Activated CD4-positive, CD25-positive, alpha-beta regulatory T cell (primary cell): ENCODE measurements at places on chromosomes 5 and 9.

DNA sequence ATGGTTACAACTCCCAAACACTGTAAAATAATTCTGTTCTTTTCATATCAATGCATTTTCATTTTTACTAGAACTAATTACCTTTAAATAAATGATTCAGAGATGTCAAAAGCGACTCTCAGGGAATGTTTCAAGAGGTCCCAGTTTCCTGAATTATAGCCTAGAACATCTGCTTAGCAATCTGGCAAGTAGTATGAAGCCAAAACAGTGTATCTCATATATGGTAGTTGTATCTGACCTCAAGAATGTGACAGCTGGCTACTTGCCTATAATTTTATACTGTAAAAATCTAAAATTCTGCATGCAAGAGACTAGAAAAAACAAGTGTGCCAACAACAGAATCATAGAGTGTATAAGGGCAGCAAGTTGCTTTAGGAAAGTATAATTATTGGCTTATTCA is 187.7 kb upstream of the POU5F2 start:
- DNase-seq, result no peak

- no peak for DNase-seq
Measured at GRCh38 chr9:137556069-137556838, 4.6 kb downstream of the MRPL41 start.

DNA sequence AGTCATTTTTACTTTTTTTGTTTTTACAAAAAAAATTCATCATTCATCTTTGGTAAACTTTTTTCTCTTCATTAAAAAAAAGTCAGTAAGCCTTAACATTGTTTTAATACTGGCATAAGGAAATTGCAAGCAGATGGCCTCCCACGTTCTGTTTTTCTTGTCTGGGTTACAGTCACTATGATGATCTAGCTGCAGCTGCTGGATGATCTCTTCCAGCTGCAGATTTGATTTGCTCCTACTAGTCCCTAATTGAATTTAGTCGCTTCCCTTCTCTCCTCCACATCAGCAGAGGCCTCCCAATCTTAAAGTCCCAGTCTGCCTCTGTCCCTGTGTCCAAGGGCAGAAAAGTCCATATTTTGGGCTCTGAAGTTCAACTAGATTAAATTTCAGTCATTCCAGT is 106.8 kb upstream of the PTGER4 start:
- DNase-seq, result no peak

GRCh38 chr9:107807183-107807582 is 317.6 kb upstream of the KLF4 start:
- no peak for DNase-seq

DNA sequence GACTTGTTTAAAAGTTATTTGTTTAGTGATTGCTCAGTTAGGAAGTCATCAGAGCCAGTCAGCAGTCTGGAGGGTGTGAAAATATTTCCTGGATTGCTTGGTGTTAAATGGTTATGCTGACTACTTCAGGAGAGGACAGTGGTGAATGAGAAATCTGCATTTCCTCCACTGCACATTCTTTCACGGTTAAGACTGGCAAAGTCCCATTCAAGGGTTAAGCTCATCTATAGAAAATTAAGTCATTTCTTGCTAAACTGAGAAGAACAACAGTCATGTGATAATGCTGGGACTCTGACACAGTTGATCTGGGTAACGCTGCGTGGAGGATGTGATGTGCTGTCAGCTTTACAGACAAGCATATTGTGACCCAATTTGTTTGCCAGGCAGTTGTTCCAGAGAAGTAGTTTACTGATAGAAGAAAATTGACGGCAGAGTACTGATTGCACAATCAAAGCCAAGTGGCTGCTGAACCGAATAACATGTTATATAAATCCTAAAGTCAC is 80.4 kb downstream of the GRAMD2B start:
- DNase-seq, result no peak

DNA sequence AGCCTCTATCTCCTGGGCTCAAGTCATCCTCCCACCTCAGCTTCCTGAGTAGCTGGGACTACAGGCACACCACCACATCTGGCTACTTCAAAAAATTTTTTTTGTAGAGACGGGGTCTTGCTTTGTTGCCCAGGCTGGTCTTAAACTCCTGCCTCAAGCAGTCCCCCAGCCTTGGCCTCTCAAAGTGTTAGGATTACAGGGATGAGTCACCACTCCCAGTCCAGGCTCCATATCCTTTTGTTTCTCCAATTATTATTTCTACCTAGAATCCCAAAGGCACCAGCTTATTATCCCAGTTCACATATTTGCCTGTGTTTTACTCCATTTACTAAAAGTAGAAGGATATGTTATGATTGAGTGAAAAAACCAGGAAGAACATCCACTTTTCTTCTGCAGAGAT is 84.9 kb downstream of the TEK start:
- DNase-seq, result no peak

DNA sequence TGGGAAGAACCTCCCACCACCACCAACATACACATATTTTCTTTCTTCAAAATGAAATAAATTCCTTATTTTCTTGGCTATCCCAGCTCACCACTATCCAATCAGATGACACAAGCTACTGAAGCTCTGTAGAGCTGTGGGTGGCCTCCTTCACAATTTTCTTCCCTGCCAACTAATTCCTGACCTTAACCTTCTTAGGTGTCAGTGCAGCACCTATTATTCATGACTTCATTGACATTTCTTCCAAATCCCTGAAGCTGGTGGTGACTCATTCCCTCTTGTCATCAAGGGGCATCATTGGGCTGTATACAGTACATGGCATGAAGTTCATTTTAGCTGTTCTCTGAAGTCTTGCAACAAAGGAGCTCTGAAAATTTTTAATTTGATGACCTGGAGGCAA is 42.0 kb upstream of the ADRA1B start:
- DNase-seq, result no peak

- no peak for DNase-seq
Measured at GRCh38 chr9:36937951-36938350, 96.1 kb downstream of the PAX5 start.

DNA sequence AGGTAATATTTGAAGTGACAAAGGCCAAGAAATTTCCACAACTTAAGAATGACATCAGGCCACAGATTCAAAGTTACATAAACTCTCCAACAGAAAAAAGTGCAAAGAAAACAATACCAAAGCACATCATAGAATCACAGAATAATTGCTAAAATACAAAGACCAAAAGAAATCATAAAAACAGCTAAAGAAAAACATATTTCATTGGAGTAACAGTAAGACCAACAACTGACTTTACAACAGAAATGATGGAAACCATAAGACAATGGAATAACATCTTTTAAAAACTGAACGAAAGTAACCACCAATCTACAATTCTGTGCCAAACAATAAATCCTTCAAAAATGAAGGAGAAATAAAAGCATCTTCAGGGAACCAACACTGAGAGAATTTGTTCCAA is 38.3 kb downstream of the ZDHHC21 start:
- no peak for DNase-seq

DNA sequence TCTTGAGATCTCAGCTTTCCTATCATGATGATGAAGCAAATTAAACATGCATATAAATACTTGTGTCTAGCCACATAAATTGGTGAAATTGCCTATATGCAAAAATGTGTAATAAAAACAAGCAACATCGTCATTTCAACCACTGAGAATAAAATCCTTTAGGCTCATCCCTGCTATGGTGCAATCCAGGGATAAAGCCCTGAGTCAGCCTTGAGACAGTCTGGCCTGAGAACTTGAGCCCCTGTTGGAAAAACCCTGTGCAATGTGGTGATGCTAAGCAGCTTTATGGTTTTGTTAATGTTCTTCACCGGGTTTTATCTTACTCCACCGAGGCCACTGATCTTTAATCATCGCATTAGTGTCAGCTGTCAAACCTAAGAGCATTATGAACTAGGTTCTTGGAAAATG is 170.5 kb downstream of the DCP2 start:
- DNase-seq, result no peak

- no peak for DNase-seq
Measured at GRCh38 chr9:70601000-70601951, 186.8 kb upstream of the KLF9 start.

GRCh38 chr9:6902423-6902822 is 144.7 kb downstream of the KDM4C start:
- DNase-seq, result no peak

DNA sequence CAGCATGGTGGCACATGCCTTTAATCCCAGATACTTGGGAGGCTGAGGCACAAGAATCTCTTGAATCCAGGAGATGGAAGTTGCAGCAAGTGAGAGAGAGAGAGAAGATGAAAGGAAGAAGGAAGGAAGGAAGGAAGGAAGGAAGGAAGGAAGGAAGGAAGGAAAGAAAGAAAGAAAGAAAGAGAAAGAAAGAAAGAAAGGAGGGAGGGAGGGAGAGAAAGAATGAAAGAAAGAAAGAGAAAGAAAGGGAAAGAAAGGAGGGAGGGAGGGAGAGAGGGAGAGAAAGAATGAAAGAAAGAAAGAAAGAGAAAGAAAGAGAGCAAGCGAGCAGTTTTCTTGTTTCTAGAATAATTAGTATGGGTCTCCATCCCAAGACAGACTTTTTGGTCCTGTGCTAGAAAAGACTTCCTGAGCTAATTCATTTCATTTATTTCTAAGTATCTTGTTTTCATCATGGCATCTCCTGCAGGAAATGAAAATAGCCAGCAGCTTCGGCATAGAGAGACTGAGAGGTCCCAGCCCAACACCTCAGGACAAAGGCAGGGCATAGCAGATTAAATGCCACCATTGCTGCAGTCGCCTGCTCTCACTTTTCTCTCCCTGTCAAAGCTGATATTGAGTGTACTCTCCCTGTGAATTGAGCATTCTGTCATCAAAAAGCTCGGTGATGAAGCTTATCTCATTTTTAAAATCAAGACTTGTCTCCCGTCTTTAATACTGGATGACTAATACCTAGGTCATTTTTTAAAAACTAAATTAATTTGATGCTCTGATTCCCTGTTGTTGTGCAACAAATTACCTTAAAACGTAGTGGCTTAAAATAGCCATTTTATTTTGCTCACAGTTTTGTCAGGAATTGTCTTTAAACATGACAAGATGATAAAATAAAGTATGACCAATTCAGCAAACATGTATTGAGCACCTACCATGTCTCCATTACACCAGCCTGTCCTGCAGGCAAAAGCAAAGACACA is 91.8 kb upstream of the ADRA1B start:
- no peak for DNase-seq

DNA sequence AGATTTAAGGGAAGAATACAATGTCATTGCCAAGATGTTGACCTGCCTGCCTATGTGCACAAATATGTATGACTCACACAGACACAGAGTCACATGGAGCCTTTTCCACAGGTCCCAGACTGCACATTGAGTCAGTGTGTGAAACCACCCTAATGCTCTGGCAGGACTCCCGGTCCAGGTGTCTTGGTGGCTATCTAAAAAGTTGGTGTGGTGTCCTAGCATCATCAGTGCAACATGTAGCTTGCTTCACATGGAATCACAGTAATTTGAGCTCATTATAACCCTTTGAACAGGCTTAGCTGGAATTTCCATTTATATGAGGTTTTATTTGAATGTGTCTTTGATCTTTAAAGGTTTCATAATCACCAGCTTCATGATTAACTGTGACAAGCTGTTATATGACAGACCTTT is 10.7 kb downstream of the IFNA5 start:
- DNase-seq, result no peak

- no peak for DNase-seq
Measured at GRCh38 chr9:16396389-16396788, 474.1 kb downstream of the BNC2 start.

DNA sequence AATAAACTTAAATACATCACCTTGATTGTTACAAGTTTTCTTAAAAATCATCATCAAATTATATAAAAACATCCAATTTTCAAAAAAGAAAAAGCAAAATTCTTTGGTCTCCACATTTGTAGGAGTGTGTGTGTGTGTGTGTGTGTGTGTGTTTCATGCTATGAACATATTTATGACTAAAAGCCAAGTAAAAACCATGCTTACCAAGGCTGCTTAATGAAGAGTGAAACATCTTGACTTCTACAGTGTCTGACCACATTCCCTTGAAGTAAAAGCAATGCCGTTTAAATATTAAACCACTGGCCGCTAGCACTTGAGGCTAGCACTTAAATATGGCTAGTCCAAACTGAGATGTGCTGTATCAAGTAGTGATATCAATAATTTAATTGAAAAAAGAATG is 549.1 kb upstream of the CCNG1 start:
- no peak for DNase-seq

DNA sequence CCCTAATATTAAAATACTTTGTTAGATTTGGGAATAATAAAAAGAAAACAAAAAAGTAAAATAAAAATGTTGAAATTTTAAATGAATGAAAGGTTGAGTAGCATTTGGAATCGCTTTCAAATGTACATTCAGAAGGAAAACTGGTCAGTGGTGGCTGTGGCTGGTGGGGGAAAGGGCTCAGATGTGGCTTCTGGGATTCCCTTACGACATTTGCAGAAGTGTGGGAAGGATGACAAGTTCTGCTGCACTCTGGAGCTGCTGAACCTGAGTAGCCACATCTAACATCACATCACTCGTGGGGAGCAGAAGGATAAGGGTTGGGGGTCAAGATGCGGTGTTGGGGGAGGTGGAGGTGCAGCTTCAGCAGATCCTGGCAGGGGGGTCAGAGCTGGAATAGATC is 25.6 kb upstream of the CAST start:
- DNase-seq, result no peak

DNA sequence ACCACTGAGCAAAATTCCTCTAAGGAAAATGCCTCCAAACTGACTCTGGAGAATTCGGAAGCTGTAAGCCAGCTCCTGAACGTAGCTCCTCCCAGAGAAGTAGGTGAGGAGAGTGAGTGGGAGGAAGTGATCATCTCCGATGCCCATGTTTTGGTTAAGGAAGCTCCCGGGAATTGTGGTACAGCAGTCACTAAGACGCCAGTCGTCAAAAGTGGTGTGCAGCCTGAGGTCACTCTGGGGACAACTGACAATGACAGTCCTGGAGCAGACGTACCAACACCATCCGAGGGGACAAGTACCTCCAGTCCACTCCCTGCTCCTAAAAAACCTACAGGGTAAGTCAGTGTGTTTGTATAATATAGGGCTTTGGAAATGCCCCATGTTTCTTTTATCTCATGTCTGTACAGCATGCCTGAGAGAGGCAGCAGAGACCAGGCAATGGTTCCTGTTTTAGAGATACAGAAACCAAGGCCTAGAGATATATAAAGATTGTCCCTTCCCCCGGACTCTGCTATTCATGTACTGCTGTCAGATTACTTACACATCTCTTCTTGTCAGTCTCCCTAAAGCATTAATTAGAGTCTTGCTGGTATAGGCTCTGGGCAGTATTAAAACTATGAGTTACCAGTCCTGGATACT is 23.9 kb downstream of the HMGXB3 start:
- no peak for DNase-seq

GRCh38 chr9:5764130-5764868 is 68.6 kb downstream of the ERMP1 start:
- DNase-seq, result no peak
